ENCODE measurements at places on chromosomes 1 and 21.

DNA sequence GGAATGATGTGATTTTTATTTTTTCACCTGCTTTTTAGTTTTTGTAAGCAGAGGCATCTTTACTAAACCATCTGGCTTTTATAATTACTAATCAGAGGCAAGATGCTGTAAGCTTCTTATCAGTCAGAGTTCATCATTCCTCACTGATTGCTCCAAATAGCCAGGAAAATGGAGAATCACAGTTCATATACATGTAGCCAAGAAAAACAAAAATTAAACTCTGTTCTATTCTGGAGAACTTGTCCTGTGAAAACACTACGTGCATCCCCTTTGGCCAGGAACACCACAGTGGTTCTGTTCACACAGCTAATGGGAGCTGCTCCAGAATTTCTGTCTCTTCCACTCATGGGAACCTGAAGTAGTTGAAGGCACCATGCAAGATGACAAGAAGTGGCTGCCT lies 725.5 kb upstream of the CHRM3 start:
- DNase-seq: no peak

- no peak for DNase-seq
Observed at GRCh38 chr21:44706706-44707581, 4.4 kb downstream of the TSPEAR start.

GRCh38 chr1:211613108-211613947 lies 34.4 kb upstream of the SLC30A1 start:
- DNase-seq: no peak

DNA sequence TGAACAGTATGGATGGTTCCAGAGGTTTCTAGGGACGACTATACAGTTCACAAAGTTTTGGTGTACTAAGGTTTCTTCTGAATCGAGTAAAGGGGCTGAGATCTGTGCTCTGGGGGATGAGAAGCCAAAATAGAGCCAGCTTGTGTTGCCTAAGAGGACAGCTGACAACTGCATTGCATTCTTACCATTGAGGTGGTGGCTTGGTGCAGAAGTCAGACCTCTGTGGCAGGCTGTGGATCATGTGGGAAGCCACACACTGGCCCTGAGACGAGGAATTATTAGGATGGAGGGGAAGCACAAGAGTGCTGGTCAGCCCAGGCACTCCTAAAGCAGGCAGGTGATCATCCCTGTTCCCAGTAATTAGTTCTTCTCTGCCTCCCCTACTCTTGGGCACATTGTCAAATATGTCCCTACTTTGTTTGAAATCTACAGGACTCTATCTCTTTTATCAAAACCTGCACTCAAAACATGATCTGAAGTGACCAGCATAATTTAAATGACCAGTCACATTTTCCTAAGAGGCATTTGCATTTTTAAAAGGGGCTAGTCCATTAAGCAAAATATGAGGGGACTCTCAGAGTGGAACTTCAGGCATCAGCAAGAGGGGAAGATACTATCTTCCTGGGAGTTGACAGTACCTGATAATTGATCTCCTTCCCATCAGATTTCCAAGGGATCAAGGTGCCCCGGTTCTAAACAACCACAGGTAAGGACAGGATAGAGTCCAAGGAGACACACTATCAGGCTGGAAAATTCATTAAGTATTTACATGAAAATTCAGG lies at the start of gene FCRLB:
FCRLB (plus strand) TSS at position 589 of the 782 bp plus-strand sequence. CDS start 1,129 bp downstream, outside the sequence.
- no peak for DNase-seq

DNA sequence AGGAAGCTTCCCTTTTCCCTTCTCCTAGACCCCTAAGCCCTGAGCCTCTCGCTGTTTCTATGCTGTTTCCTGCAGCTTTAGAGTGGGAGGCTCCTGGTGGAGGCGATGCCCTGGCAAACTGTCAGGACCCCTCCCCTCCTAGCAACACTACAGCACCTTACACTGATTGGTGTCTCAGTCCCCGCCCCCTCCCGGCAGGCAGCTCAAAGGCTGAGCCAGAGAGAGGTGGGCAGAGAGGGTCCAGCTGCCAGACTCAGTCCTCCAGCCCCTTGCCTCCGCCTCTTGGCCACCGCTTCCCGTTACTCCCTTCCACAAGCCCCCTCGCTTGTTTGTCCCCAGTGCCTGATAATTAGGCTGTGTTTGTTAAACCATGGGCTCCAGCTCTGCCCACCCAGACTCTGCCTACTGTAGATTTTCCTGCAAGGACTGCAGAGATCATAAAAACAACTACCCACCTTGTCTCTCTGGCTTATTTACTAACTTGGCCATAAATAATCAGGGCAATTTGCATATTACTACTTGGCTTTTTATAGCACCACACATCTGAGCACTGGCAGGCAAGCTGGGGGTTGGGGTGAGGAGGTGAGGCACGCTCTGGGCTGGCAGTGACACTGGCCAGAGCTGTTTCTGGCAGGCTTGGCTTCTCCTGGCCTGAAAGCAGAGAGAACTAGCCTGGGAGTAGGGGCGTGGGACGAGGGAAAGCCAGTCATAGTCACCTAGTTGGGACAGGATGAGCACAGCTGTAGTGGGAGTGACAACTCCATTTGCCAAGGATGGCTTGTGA lies 107.5 kb downstream of the CSMD2 start:
- peak; percentile 75 for DNase-seq

GRCh38 chr1:53144201-53144600 lies 1.8 kb upstream of the SLC1A7 start:
- no peak for DNase-seq

GRCh38 chr1:14390816-14391215 lies 207.7 kb upstream of the KAZN start:
- DNase-seq: no peak

GRCh38 chr1:91645031-91645430 lies 144.4 kb downstream of the CDC7 start:
- DNase-seq: no peak

GRCh38 chr1:59290193-59290949 lies 6.5 kb upstream of the FGGY start:
- no peak for DNase-seq

DNA sequence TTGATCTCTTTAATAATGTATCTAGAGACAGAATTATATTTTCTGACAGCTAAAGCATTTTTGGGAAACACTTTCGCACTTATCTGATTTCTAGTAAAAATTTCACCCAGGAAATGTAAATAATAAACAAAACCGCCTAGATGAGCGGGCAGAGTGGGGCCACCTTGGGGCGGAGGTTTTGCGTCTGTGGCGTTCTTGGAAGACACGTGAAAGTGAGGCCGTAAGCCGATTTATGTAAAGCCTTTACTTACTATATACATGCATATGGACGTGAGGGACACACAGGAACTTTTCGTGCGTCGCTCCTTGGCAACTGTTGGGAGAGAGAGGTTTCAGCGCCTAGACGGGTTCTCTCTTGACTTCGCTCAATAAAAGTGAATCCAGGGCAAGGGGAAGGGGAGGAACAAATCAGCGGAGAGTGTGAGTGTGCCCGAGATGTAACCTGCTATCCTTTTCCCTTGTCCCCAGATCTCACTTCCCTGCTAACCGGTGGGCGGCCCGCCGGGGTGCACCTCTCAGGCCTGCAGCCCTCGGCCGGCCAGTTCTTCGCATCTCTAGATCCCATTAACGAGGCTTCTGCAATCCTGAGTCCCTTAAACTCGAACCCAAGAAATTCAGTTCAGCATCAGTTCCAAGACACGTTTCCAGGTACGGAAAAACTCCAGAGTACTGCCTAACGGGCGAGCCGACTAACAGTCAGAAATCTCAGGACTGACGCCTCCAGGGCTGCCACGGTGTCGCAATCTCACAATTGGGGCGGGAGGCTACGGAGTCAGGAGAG lies 1.7 kb downstream of the HLX start:
- DNase-seq: peak; percentile 44

GRCh38 chr1:157993918-157994605 lies 617 bp downstream of the KIRREL1 start:
- DNase-seq: peak; percentile 59

DNA sequence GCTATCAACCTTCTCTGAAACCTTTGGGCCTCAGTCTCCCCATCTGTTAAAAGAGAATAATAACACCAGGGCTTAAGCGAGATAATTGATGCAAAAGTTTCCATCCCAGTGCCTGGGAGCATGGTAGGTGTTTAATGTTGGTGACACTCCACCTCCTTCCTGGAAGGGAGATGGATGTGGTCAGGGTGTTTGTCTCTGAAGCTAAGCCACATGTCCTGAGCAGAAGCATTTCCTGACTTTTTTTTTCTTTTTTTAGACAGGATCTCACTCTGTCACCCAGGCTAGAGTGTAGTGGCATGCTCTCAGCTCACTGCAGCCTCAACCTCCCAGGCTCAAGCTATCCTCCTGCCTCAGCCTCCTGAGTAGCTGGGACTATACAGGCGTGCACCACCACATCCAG lies 72.6 kb upstream of the HMGB4 start:
- DNase-seq: no peak

DNA sequence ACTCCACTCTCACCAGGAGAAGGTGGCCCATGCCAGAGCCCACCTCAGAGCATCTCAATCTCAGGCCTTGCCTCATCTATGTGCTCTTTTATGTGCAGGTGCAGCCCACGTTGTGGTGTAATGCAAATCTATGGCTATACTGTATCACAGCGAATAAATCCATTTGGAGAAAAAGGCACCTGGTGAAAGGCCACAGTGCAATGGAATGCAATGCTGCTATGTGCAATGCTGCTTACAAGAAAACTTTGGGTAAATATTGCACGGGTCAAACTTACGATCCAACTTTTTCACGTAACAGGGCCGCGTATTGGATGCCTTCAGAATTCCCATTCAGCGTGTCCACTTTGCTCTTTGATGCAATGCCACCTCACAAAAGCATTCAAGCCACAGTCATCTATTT lies 13.5 kb downstream of the ZBTB18 start:
- no peak for DNase-seq

DNA sequence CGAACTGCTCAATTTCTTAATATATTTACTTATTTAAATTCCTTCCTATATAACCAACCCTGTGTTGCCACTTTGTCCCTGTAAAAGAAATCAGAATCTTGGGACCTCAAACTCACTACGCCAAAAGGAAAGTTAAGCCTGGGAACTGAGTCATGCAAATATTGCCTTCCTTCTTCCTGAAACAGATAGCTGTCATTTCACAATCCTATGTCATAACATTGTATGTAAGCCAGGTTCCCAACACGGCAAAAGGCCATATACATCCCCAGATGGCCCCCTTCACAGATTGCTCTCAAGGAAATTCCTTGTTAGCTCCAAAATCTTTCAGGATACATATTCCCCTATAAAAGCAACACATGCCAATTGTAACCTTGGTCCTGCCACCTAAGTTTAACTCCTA lies 39.7 kb downstream of the C21orf91 start:
- DNase-seq: no peak

Data from brain (organoid and tissue), 16 donors.